EH (cell line): ENCODE measurements at places on chromosomes 5 and 9.

DNA sequence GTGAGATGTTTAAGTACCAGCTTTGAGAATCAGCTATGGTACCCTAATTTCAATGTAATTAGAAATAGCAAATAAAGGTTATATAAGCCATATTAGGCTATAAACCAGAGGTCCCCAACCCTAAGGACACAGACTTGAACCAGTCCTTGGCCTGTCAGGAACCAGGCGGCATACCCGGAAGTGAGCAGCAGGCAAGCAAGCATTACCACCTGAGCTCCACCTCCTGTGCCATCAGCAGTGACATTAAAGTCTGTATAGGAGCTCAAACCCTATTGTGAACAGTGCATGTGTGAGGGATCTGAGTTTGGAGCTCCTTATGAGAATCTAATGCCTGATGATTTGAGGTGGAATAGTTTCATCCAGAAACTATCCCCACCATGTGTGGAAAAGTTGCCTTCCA lies 1009.5 kb downstream of the PTPRD start:
- no peak for DNase-seq

DNA sequence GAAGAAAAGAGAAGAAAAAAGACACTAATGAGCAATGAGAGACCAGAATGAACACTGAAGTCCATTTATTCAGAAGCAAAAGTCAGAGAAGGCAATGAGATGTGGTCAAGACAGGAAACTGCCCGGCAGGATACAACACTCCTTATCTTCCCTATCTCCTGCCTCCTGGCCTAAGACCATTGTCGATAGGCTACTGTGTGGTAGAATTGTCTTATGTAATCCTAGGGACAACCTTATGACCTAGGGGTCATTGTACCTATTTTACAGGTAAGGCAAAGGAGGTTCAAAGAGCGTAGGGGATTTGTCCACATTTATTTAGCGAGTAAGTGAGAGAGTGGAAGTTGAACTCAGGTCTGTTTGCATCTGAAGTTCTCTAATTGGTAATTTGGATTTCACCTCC lies 63.0 kb upstream of the PTPN3 start:
- DNase-seq: no peak

DNA sequence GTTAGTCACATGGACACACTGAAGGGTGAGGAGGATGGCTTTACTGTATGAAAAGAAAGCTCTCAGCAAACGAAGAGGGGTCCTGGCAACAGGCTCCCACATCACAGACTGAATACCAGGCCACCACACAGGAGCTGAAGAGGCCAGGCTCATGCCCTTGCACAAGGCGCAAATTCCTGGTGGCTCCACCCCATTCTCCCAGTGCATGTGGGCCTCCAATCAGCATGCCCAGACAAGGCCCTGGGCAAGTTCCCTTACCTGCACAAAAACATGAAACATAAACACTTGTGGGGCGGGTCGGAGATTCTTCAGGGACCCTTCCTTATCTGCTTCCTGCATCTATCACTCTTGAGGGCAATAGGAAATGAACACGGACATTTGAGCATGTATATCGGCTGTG lies 935.8 kb upstream of the EDIL3 start:
- no peak for DNase-seq

DNA sequence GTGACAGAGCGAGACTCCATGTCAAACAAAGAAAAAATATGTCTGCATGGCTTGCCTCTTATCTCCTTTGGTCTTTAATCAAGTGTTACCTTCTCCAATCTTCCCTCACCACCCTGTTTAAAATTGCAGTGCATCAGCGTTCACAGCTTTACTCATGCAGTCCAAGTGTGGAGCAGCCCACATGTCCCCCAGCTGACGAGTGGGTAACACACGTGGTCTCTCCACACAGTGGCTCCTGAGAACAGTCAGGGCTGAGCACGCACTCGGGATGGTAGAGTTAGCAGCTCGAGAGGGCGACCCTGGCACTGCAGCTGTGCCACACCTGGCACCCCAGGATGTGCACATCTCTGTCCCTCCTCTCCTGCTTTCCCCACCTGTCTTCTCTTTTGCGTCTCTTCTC lies 25.9 kb upstream of the CFAP157 start:
- DNase-seq: no peak

- peak; percentile 91 for DNase-seq
These were observed at the start of gene ENG for GRCh38 chr9:127854184-127854806. TSS of gene ENG (minus strand) at chr9:127854658. CDS start at chr9:127854355, 303 bp downstream.
